CD4-positive, alpha-beta T cell treated with Interleukin-6 at 100 ng/mL for 8 hours (primary cell): ENCODE measurements at places on chromosomes 6 and 20.

- no peak for DNase-seq
These were observed 5.3 kb upstream of the SULF2 start for GRCh38 chr20:47790580-47790965.

DNA sequence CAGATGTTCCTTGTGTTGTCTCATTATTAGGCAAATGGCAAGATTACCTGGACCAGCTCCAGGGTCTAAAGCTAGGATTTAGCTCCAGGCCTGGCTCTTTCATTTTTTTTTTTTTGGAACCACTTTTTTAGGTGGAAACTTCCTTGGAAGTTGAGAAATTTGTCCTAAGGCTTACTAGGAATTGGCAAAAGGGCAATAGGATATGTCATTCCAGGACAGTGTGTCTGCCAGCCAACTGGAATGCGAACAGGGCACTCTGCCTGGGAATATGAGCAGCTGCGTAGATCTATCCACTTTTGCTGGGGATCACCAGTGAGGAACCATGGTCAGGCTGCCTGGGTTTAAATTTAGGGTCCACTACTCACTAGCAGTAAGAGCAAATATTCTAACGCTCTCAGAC, 304.0 kb downstream of the TSHZ2 start:
- no peak for DNase-seq

DNA sequence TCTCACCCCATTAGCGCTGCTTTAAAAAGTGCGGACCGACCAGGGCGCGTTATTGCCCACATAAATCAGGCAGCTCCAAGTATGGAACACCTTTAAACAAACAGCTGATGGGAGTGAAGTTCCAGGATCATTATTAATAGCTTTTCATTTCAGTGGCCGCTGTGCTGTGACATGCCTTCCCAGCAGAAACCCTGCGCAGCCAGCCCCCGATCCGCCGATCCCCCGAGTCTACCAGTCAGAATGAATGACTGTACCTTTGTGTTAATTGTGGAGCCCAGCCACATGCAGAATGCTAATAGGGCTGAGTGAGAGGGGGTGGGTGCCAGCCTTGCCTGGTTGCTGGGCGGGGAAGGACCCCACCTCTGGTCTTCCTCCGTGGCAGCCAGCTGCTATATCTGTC, 21.9 kb downstream of the CDH22 start:
- no peak for DNase-seq

DNA sequence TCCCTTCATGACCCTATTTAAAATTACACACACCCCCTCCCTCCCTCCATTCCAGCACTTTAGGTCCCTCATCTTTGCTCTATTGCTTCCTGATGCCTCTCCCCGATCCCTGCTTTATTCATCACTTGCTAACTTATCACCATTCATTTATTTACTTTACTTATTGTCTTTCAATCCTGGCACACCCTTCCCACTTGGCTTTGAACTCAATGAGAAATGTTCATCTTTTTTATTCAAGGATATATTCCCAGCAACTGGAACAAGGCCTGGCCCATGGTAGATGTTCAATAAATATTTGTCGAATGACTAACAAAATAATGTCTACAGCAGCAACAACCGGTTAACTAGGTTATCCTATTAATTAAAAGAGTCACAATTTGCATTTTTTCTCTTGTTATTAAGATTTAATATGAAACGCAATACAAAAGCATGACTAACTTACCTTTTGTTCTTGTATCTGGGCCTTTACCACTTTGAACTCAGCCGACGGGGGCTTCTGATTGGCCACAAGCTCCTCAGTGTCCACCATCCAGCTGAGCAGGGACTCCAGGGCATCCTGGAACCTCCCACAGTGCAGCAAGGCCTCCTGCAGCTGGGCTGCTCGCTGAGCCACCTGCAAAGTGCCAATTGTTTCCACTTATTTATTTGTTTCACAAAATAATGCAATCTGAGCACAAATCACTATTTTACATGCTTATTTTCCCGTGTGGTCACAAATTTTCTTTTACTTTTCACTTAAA, 107.8 kb downstream of the DST start:
- no peak for DNase-seq
